ENCODE measurements at places on chromosomes 6 and 20.

DNA sequence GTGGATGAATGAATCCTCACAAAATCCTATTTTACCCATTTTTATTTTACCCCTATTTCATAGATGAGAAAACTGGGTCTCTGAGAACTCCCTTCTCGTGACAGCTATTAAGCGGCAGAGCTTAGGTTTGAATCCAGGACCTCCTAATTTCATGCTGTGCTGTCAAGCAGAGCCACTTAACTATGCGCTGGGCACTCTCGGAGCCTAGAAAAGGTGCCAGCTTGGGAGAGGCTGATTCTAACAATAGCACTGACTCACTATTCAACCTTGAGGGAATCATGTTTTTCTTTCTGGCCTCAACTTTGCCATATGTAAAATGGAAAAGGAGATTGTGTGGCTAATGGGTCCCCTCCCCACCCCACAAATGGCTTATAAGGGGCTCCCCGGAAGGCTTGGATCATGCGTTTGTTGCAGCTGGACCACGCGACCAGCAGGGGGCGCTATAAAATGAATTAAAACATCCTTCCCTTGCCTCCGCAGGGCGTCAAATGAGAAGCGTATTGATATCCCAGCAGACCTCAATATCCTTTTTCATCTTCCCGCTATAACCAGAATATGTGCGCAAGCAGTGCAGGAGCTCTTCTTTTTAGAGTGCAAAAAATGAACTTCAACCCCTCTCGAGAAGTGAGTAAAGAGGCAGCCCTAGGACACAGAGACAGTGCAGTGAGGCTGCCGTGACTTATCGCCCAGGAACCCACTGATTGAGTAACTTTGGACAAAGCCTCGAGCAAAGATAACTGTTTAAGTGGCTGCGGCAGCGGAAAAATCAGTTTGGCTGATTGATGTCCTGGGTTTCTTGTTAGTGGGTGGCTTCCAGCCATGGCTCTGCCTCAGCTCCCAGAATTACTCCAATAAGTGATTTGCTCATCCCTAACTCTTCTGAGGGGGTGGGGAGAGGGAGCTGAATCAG lies 12.8 kb upstream of the PDYN start:
- peak; percentile 7 for DNase-seq

GRCh38 chr20:48930035-48930434 lies 8.5 kb downstream of the ARFGEF2 start:
- no peak for DNase-seq

DNA sequence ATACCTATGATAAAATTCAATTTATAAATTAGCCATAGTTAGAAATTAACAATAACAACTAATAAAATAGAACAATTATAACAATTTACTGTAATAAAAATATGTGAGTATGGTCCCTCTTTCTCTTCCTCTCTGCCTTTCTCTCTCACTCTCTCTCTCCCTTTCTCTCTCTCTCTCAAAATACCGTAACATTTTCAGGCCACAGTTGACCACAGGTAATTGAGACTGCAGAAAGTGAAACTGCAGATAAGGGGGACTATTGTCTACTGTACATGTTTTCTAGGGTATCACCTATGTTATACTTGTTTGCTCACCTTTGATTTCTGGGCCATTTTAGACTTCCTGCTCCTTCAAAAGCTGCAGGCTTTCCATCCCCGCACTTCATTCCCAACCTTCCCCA lies 46.8 kb downstream of the LY86 start:
- DNase-seq, result no peak

GRCh38 chr6:28734443-28734959 lies 189.3 kb downstream of the TRIM27 start:
- DNase-seq, result no peak

All from activated T-cell treated with anti-CD3 and anti-CD28 coated beads, Interleukin-2, amount 50 U/mL, for 4 hours (primary cell).